Large intestine (tissue), 12 donors: ENCODE measurements at places on chromosomes 5 and 9. TPM values are rescaled to one million over a fixed set of nuclear protein-coding genes. Genes with fewer than 3 reads are reported as not detected.

Gene RPP25L
- polyA plus RNA-seq, result 34.8 TPM

Gene RASEF
- 11.5 TPM for polyA plus RNA-seq

Gene DBN1
- 49.5 TPM for polyA plus RNA-seq

GRCh38 chr9:2231101-2231500 is 216.0 kb downstream of the SMARCA2 start:
- DNase-seq, result no peak

DNA sequence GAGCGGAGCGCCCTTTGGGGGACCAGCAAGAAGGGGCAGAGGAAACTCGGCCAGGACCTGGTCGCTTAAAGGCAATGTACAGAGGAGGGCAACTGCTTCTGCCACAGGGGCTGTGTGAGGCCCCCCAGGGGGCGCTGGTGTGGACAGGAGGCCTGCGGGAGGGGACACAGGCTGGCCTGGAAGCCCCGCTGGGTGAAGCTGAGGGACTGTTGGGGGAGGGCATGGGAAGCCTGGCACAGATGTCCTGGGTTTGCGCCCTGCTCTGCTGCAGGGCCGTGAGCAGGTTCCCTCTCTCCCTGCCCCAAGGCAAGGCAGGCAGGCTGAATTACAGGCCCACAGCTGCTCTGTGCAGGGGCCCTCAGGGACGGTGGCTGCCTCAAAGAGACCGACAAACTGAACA is 5.4 kb downstream of the MED22 start:
- no peak for DNase-seq

GRCh38 chr9:85730916-85731630 is 10.7 kb downstream of the AGTPBP1 start:
- no peak for DNase-seq

DNA sequence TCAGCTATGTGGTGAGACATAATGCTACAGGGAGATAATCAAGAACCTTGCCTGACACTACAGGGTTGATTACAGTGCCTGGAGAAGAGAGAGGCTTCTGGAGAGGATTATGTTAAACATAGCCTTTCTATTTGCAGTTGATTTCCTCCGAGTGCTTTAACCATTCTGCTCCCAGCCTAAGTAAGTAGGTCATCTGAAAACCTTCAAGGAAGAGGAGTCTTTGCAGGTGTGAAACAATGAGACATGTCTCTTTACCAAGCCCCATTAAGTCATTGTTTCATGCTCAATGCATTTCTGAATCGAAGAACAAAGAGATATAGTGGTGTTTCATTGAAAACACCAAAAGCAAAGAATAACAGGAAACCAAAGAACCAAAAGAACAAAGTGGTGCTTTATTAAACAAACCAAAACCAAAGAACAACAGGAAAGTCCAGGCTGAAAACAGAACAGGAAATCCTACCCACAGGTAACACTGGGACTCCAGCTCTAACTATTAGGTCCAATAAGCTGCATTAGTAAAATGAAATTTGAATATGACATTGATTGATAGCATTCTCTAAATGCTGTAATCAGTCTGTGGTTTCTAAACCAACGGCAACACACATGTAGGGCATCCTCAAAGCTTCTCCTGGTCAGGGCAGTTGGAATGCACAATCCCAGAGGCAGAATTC is 113.3 kb upstream of the SPATA31D4 start:
- no peak for DNase-seq

GRCh38 chr9:98255578-98256296 is at the start of gene TBC1D2:
TSS of gene TBC1D2 (minus strand) at chr9:98255649. CDS start at chr9:98255541, 108 bp downstream.
- DNase-seq, result peak; percentile 99

GRCh38 chr5:67639313-67639712 is 442.7 kb upstream of the CD180 start:
- DNase-seq, result no peak
